CD4-positive, alpha-beta T cell (primary cell): ENCODE measurements at places on chromosomes 1 and 21.
A peak's percentile ranks its signal among the peaks of the same experiment; 100 is the strongest.

GRCh38 chr1:111656086-111657017 is 36.8 kb downstream of the RAP1A start:
- DNase-seq: peak; percentile 46

DNA sequence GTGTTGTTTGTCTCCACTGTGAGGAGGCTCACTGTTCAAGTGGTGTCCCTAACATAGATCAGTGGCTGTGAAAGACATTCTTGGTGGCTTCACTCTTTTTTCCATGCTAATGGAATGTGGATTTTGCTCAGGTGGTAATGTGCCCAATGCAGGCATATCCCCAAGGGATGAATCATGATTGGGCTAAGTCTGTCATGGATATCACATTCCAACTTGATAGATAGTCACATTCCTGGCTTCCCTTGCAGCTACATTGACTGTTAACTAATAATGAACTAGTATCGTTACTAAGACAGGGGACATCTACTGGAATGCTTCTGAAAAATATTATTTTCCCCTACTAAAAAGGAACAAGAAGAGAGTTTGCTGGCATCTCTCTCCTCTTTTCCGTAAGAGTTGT is 86.3 kb upstream of the SOD1 start:
- DNase-seq: no peak

GRCh38 chr1:156845055-156845952 is 13.6 kb downstream of the INSRR start:
- peak; percentile 40 for DNase-seq

GRCh38 chr21:37620401-37620800 is 253.8 kb downstream of the DYRK1A start:
- DNase-seq: no peak

DNA sequence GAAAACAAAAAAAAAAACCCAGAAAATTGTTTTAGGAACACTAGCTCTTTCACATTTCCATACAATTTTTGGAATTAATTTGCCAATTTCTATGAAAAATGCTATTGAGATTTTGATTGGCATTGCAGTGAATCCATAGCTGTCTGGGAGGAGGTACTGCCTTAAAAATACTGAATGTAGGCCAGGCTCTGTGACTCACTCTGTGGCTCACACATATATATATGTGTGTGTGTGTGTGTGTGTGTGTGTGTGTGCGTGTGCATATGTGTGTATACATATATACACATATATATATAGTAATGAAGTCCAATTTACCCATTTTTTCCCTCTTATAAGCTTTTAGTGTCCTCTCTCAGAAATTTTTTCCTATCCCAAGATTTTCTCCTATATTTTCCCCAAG is 214.2 kb upstream of the DMRTA2 start:
- DNase-seq: no peak

- no peak for DNase-seq
Observed at GRCh38 chr1:111361761-111362160, 65.8 kb downstream of the OVGP1 start.

GRCh38 chr1:31878058-31878457 is 60.1 kb downstream of the PTP4A2 start:
- DNase-seq: no peak

- no peak for DNase-seq
Observed at GRCh38 chr1:46529031-46529630, 22.3 kb downstream of the KNCN start.

DNA sequence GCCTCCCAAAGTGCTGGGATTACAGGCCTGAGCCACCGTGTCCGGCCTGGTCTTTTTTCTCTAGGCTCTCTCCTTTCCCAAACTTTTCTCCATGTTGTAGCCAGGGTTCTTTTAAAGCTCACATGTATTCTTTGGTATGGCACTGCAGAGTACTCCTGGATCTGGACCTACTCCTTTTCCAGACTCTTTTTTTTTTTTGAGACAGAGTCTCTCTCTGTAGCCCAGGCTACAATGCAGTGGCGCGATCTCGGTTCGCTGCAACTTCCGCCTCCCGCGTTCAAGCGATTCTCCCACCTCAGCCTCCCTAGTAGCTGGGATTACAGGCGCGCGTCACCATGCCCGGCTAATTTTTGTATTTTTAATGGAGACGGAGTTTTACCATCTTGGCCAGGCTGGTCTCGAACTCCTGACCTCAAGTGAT is 602 bp upstream of the MED18 start:
- DNase-seq: no peak

DNA sequence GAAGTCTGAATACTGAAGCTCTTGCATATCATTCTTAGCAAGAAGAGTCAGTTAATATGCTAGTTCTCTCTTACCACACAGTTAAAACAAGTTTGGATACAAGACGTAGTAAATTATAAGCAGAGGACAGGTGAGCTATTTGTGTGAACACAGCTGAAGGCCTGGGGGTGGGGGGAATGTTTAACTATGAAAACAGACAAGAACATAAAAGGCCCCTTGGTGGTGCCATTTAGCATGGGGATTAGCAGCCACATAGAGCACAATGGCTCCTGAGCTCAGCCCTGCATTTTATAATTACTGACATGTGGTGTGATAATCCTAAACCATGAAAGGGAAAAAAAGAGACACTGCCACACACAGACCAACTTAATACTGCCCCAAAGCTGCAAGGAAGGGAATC is 94.8 kb downstream of the TGFBR3 start:
- DNase-seq: no peak

DNA sequence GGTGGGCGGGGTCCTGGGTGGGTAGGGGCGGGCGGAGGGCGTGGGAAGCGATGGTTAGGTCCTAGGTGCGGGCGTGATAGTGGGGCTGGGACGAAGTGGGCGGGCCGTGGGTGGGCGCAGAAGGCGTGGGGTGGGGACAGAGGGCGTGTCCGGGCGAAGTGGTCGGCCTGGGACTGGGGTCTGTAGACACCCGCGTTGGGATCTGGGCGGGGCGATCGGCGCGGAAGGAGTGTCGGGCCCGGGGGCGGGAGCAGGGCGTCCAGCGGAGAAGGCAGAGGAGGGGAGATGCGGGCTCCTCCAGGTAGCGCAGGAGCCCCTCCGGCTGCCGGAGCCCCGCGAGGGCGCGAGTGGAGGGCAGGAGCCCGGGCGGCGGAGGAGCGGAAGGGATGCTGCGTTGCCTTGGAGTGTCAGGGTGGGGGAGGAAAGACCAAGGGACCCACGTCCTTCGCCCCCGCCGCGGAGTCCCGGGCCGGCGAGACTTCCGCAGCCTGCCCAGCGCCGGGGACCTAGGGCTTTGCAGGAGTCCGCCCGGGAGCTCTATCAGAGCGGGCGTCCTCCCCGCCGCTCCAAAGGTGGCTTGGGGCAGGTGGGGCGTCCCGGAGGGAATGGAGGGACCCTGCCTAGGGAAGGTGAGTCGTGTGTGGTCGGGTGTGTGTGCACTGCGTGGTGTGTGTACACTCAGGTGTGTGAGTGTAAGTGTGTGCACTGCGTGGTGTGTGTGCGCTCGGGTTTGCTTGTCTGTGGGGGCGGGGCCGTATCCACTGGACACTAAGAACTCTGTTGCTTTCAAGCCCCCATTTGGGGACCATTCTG is 27.0 kb upstream of the PRSS38 start:
- no peak for DNase-seq
